Stimulated activated naive CD8-positive, alpha-beta T cell treated with anti-CD3 and anti-CD28 coated beads, Interleukin-15, Interleukin-2, amounts not matched to agents 100 U/mL and 50 U/mL, for 24 hours (primary cell): ENCODE measurements at places on chromosomes 3 and 15.

DNA sequence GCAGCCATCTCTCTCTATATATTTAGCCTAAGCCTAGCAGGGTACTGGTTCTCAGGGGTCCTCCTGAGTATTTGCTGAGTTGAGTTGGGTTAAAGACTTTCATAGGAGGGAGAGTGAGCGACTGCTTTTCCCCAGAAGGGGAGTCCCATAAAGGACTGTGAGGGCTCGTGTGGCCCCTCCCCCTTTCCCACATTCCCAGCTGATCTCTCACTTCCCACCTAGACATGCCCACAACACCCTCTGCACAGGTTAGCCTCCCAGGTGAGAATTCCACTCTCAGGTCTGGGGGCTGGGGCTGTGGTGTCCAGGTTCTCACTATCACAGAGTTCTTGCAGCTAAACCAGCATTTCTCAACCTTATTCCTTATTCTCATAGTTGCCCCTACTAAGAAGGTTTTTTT is 15.8 kb downstream of the EPHB1 start:
- DNase-seq = no peak

- DNase-seq = no peak
Measured at GRCh38 chr3:146169891-146170290, 8.9 kb upstream of the PLOD2 start.

- DNase-seq = no peak
Measured at GRCh38 chr3:115359536-115359935, 212.4 kb upstream of the ZBTB20 start.

DNA sequence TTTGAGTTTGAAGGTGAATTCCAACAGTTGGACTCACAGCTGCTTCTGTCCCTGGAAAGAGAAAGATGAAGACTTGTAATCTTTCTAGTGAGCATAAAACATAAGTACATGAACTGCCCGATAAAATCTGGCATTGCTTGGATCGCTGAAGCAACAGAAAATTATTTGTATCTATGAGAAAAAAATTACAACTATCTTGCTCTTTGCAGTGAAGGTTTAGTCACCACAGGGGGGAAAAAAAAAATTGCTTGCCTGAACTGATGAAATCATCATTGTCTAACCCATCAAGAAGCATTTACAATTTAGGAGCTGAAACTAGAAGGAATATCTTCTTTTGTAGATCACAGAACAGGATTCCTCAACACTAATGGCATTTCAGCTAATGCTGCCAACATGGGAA is 20.0 kb downstream of the TMEM207 start:
- no peak for DNase-seq

GRCh38 chr15:101189409-101190091 is 62.3 kb downstream of the CHSY1 start:
- DNase-seq = no peak

DNA sequence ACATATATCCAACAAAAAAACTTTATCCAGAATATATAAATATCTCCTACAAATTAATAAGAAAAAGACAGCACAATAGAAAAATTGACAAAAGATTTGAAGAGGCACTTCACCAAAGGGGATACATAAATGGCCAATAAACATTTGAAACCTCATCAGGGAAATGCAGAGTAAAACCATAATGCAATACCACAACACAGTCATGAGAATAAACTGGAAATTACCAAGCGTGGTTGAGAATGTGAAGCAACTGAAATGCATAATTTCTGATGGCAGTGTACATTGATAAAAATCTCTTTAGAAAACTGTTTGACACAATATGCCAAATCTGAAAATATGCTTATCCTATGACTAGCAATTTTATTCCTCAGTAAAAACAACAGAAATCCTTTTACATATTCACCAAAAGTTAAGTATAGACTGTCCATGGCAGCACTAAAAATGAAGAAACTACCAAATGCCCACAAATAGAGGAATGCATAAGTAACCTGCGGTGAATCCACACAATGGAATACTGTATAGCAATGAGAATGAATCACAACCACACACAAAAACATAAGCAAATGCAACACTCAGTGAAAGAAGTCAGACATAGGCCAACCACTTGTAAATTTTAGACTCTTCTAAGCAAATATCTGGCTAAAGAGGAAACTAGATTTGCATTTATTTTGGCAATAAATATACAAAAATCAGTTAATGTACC is 7.9 kb downstream of the LYZL4 start:
- DNase-seq = no peak

DNA sequence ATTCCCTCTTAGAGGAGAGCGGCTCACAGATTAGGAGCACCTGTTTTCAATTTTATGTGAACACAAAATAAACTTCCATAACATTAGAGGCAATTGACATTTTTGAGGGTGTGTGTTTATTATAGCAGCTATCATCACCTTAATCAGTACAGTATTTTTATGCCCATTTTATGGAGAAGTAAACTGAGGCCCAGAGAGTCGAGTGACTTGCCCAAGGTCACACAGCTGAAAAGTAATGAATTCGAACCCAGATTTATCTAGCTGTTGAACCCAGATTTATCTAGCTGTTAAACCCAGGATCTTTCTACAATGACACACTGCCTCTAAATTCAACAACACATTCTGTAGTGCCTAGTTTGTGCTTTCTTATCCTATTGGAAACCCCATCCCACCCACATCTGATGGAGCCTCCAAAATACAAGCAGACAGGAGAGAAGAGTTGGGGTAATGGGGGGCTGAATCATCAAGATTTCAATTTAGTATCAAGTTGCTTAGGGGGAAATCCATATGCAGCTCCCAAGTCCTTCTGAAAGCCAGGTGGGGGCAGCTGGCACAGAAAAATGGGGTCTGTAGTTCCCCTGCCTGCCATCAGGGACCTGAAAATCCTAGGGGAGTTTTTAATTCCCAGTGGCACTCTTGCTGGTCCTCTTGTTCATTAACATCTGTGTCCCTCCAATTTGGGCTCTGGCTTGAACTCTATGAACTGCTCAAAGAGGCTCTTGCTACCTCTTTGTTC is 50.4 kb upstream of the TRA2B start:
- DNase-seq = no peak

DNA sequence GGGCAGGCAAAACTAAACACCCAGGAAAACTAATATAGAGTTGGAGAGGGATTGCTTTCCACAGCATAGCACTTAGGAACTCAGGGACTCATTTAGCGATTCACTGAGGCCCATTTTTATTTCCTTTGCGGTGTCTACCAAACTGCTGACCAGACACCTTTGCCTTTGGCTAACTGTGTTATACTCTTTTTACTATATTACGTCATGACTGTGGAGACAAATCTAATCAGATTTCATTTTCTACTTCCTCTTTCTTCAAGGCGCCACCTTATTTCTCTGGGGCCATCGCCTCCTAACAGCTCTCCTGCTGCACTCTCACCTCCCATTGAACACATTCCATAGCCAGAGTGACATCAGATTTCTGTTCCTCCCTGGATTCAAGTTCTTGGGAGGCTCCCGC is 215.7 kb upstream of the WNT5A start:
- no peak for DNase-seq

- no peak for DNase-seq
Measured at GRCh38 chr3:54994111-54994513, 66.3 kb upstream of the LRTM1 start.

DNA sequence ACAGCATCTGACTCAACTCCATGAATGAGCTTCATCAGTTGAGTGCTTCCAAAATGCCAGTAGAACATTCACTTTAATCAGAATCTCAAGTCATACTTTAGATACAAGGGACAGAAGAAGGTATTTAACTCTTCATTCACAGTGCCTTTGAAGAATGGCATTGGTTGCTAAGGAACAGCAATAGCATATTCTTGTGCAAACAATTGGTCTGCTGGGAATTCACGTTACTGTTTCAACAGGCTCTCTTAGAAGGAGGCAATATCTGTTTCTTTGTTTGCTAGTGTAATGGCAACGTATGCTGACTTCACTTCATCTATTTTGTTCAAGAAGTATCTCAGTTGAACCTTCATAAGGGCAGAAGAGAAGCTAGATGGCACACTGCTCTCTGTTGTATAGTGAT is 113.9 kb downstream of the TMEM108 start:
- DNase-seq = no peak

- no peak for DNase-seq
Measured at GRCh38 chr15:66768987-66769386, 67.0 kb downstream of the SMAD6 start.

DNA sequence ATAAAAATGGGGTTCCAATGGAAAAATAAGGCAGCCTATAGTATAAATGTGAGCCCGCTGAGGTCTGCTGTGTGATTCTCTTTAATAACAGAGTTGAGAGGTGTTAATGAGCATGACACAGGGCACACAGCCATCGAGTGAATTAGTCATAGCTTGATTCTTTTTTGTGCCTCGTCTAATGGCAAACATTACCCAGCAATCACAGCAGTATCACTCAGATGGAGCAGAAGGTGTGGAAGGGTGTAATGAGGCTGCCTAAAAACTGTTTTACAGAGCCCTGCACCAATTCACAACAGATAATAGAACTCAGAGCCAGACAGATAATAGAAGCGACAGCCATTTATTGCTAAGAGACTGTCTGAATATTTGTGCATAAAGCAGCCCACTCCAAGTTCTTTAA is 178.6 kb upstream of the TPRG1 start:
- DNase-seq = no peak

DNA sequence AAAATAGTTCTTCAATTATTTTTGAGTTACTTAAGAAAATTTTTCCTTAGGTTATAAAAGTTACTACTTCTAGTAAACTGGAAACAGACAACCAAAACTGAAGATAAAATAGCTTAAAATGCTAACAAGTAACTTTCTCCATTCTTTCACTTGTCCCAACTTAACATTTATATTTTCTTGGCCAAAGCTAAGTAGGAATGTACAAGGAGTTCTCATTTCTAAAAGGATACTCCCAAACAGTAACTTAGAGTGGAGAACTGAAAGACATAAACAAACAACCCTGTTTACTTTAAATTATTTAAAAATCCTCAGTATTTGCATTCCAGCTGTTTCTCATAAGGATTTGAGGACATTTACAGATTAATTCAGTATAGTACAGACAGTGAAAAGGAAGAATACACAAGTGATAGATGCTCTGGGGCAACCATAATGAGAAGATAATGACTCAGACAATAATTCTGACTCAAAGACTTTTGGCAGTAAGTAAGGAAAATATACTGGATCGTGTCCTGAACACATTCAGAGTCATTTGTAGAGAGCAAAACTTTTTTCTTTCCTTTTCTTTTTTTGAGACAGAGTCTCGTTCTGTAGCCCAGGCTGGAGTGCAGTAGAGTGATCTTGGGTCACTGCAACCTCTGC is 29.2 kb upstream of the ANXA2 start:
- no peak for DNase-seq

GRCh38 chr15:100049936-100050876 is 291.6 kb downstream of the ADAMTS17 start:
- DNase-seq = no peak

DNA sequence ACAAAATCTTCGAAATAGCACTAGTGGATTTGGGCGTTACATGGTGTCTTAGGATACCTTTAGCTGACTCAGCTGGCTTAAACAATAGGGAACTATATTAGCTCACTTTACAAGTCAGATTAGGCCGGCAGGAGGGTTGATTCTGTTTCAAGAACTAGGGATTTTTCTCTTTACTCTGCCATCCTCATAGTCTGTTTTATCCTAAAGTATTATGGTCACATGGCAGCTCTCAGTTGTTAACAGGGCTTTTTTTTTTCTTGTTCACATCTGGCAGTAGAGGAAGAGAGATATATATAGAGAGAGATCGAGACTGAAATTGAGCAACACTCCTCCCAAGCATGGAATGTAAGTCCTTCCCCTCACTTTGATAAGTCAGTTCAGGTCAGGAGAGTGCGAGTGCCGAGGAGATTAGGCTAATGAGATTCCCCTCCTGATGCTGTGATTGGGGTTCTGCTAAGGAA is 32.9 kb downstream of the CHP1 start:
- DNase-seq = no peak

GRCh38 chr3:194503081-194503531 is 16.3 kb upstream of the ATP13A3 start:
- DNase-seq = no peak

DNA sequence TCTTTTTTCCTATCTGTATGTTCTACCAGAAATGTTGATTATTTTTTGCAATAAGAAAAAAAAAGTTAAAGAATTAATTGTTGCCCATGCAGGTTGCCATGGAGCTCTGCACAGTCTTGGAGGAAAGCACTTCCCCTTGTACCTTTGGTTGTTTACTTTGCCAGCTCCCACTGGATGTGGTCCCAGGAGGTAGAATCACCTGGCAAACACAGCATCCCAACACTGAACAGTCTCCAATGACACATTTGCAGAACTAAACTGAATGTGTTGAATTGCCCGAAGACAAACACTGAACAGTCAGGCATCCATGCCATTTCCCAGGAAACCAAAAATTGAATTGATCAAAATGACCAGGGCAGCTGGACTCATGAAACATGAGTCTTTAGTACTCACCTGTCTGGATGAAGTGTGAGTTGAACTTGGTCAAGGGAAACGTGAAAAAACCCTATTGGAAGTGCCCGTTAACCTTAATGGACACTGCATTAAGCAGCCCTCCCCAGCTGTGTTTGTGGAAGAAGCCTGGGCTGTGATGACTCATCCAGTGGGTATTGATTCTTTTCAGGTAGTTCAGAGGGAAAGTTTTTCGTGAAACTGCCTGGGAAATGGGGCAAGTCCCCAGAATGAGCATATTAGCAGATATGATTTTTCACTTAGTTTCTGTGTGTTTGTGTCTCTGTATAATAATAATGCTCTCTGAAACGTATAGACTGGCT is 284.7 kb upstream of the STT3B start:
- DNase-seq = no peak

DNA sequence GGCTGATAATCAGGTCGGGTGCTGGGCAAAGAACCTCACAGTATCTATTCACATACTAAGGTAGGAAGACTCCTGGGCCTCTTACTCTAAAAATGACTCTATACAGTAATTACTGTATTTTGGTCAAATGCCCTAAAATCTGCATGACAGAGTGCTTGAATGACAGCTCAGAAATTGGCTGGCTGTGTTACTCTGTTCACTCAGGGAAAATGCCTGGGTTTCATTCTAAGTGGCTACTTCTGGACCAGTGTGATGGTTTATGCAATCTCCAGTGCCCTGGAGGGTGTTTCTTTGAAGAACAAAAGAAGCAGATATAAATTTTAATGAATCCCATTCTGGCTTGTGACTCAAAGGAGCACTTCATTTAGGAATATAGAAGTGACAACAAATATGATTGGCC is 2.2 kb downstream of the GABRR3 start:
- DNase-seq = no peak

- no peak for DNase-seq
Measured at GRCh38 chr15:90887037-90887481, 2.8 kb downstream of the FES start.

- peak; percentile 55 for DNase-seq
Measured at GRCh38 chr3:15097891-15098290, 1.1 kb downstream of the RBSN start.

GRCh38 chr3:30977592-30977991 is 83.1 kb upstream of the GADL1 start:
- no peak for DNase-seq
